ENCODE measurements at places on chromosomes 3 and 15.

DNA sequence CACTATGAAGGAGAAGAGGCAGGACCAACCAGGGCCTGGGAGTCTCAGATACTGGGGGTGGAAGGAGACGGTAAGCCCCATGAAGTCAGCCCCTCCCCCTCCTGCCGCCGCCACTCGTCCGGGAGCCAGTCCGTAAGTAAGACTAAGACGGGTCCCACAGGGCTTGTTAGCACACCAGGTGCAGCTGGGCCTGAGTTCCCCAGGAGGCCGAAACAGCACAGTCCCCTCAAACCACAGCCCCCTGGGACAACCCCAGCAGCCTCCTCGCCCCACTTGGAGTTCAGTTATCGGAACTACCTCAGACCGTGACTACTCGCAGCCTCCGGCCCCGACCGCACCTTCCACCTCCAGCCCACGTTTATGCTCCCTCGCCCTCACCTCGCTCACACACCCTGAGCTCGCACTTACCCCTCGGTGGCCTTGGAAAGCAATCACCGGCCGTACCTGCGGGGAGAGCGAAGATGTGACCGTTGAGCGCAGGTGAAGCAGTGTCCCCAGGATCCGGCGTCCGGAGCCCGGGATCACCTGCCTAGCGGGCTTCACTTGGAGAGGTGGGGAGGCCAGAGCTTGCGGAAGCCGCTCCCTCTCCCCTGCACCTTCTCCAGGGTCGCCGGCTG is 557 bp downstream of the ELL3 start:
- DNase-seq: peak; percentile 49

GRCh38 chr3:94269763-94270162 is 206.9 kb downstream of the NSUN3 start:
- DNase-seq: no peak

GRCh38 chr15:85667491-85668424 is 127.0 kb downstream of the KLHL25 start:
- DNase-seq: no peak

- DNase-seq: no peak
Measured at GRCh38 chr15:59662260-59662659, 4.9 kb upstream of the GTF2A2 start.

DNA sequence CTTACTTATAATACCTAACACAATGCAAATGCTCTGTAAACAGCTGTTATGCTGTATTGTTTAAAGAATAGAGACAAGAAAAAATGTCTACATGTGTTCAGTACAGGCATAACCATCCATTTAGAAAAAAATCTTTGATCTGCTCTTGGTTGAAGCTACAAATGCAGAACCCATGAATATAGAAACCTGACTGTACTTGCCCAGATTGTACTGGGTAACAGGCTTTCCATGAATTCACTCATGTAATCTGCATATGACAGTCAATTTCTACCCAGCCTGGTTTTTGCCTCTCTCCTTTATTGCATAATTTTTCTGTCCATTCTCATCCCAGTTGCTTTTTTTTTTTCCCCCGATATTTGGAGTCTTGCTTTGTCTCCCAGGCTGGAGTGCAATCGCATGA is 62.6 kb upstream of the ETV5 start:
- no peak for DNase-seq

- DNase-seq: no peak
Measured at GRCh38 chr15:59762558-59762957, 73.4 kb upstream of the BNIP2 start.

DNA sequence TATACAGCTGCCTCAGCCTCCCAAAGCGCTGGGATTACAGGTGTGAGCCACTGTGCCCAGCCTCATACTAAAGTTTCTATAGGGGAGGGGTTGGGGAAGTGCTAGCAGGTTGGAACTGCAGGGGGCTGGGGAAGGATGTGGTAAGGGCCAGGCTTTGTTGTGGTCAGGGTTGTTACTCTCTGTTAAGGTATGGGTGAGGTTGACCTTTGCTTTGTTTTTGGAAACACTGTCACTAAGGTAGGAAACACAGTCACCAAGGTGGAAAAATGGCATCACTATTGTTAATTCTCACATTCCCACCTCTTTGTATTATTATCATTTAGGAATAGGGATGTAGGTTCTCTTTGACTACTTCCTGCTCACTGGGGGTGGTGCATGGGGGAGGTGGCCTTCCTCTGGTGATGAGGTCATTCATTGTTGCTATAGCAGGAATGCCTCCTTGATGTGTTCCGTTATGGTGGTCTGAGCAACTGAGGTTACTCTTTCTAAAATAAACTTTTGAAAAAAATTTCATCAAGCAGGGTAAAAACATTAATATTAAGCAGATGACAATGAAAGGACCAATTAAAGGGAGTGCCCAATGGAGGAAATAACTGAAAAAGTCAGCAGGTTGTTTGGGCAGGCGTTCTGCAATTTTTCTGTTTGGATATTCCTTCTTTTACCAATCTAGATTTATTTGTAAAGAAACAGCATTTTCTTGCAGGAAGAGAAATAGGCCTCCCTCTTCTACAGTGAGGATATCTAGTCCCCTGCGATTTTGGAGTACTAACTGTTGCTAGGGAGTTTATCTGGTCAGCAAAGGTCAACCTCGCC is 150.5 kb downstream of the WDR76 start:
- peak; percentile 81 for DNase-seq

DNA sequence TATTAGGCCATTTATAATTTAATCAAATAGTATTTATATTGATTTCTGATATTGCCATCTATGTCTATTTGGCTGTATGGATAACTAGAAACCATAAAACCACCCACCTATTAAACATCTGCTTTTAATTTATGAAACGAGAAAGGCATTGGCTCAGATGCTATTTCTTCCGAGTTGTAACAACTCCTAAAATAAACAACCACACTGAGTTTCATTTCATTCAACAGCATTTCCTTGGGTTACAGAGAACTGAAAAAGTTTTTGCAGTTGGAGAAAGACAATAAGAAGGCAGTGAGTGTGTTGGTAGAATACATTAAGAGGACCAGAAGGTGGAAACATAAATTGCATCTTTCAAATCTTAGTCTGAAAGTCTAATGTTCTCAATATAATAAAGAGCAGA is 79.1 kb downstream of the AQR start:
- DNase-seq: no peak

GRCh38 chr15:60375306-60375705 is 22.5 kb downstream of the ANXA2 start:
- DNase-seq: no peak

DNA sequence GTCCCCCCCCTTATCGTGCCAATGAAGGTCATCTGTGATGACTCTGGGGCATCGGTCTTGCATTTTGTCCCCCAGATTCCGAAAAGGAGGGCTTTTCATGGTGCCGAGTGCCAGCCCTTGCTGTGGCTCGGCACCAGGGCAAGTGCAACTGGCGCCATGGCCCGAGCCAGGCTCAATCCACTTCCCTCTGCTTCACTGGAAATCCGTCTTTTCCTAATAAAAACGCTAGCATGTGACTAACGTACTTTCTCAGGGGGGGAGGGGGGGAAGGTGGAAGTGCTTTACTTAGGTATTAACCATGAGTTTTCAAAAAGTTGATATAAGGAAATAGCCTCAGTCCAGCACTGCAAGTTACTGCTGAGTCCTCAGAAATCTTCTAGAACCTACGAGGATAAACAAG is 20.5 kb downstream of the TRPM1 start:
- no peak for DNase-seq

DNA sequence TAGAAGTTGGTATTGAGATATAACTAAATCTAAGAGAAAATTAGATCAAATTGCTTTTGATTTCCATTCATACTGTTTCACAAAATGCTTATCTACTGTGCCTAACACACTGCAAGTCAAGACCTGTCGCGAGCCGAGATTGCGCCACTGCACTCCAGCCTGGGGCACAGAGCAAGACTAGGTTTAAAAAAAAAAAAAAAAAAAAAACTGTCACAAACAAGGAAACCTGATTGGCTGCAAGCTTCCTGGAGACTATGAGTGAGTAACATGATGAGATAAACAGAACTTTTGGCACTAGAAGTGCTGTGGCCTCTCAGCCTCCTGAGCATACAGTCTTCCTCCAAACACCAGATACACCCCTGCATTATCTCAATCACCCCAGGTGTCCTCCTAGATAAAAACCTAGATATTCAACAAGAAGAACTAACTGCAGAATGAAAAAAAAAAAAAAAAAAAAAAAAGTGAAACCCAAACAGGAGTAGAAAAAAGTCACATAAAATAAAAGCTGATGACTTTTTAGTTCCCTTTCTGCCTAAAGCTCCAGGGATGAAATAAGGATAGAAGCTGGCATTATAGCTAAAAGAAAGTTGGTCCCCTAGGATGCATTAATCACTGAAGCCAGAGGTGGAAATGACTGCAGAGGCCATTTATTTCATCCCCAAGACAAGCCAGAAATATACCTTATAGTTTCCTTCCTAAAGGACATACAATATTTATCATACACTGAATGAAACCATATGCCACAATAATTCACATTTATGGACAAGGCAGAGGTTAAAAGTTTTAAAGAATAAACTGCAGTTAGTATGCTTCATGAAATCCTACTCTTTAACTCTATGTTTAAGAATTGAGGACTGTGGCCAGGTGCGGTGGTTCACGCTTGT is 82.4 kb downstream of the P3H2 start:
- DNase-seq: no peak

DNA sequence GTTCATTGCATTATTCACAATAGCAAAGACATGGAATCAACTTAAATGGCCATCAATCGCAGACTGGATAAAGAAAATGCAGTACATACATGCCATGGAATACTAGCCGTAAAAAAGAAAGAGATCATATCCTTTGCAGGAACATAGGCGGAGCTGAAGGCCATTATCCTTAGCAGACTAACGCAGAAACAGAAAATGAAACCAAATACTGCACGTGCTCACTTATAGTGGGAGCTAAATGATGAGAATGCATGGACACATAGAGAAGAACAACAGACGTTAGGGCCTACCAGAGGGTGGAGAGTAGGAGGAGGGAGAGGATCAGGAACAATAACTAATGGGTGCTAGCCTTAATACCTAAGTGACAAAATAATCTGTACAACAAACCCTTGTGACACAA is 57.9 kb downstream of the RASA2 start:
- no peak for DNase-seq

GRCh38 chr15:70882361-70882760 is 9.9 kb downstream of the THAP10 start:
- DNase-seq: no peak

DNA sequence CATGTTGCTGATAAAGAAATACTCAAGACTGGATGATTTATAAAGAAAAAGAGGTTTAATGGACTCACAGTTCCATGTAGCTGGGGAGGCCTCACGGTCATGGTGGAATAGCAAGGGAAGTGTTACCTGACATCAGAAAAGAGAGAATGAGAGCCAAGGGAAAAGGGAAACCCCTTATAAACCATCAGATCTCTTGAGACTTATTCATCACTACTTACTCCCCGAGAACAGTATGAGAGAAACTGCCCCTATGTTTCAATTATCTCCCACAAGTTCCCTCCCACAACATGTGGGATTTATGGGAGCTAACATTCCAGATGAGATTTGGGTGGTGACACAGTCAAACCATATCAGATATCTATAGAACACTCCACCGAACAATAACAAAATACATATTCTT is 904.6 kb downstream of the PDCD6IP start:
- no peak for DNase-seq

GRCh38 chr3:66320390-66320789 is 99.6 kb downstream of the SLC25A26 start:
- no peak for DNase-seq

DNA sequence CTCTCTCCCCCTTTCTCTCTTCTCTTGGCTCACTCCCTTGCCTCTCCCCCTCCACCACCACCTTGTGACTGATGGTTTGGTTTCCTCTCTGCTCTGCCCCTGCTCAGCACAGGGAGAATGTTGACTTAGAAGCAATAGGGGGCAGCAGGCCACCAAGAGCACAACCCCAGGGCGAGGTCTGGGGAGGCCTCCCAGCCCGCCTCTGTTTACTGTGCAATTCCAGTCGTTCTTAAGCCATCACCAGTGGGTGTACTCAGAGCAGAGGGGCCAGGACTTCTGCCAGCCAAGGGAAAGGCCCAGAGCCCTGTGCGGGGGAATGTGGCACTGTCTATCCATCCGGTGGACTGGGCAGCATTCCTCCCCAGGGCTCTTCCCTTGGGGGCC is 5.7 kb upstream of the APEH start:
- no peak for DNase-seq

GRCh38 chr3:97970156-97970555 is 2.1 kb downstream of the RIOX2 start:
- no peak for DNase-seq

DNA sequence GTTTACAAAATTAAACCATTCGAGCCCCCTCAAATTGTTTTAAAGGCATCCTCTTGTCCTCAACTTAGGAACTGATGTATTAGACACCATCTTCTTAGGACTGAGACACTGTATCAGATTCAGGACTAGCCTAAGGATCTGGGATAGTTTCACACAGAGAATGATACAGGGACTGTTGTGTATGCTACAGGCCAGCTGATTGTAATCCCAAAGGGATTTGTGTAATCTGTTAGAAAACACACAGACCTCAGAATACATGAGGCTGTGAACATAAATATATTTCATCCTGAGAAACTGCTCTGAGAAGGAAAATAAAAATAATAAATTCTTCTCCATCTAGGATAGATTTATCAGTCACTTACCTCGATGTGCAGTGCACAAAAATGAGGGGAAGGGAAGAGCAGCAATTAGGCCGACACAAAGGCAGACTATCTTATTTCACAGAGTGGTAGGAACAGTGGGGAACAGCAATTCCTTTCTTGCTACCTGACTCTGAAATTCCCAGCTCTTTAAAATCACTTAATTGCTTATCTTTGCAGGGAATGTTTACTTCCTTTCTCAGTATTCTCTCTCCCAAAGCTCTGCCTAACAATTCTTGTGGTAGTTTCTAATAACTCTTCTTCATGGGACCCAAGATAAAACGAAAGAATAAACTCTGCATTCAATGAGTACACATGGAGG is 322.5 kb downstream of the MAGI1 start:
- no peak for DNase-seq

GRCh38 chr3:179278151-179278550 is 27.2 kb upstream of the KCNMB3 start:
- no peak for DNase-seq

GRCh38 chr3:181794011-181794790 is 82.5 kb downstream of the SOX2 start:
- DNase-seq: no peak

- DNase-seq: no peak
Measured at GRCh38 chr3:23002836-23003732, 200.0 kb upstream of the UBE2E2 start.

GRCh38 chr15:33453761-33454160 is 143.0 kb downstream of the RYR3 start:
- no peak for DNase-seq

DNA sequence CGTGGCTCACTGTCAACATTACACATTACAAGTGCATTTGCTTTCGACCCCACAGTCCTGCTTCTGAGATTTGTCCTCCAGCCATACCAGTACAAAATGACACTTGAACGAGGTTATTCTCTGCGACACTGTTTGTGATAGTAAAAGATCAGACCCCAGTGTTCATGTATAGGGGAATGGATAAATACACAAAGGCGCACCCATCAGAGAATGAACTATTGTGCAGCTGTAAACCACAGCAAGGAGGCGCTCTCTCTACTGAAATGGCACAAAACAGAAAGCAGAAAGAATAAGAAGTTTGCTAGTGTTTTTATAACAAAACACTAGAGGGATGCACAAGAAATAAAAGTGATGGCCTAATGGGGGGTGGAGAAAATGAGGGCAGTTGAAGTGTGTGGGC is 4.9 kb upstream of the CHSY1 start:
- no peak for DNase-seq
